ENCODE measurements at places on chromosomes 16 and 17. TPM values are rescaled to one million over a fixed set of nuclear protein-coding genes. Genes with fewer than 3 reads are reported as not detected.

GRCh38 chr16:64375391-64375980 lies 746.4 kb downstream of the CDH11 start:
- H3K27me3 ChIP-seq = no peaks in the 10 kb centered on the region
- no peak overlapping the region for H3K4me3 ChIP-seq
- H3K36me3 ChIP-seq = no peaks in the 10 kb centered on the region
- H3K27ac ChIP-seq = no peak overlapping the region
- H3K4me1 ChIP-seq = no peaks in the 10 kb centered on the region

The TNFSF13 gene
- total RNA-seq = 161 TPM

- H3K4me1 ChIP-seq = peaks cover 17% of the 10 kb centered on the region
- H3K36me3 ChIP-seq = no peaks in the 10 kb centered on the region
- H3K27me3 ChIP-seq = no peaks in the 10 kb centered on the region
- H3K4me3 ChIP-seq = no peak overlapping the region
- no peak for DNase-seq
- H3K27ac ChIP-seq = no peak overlapping the region
Measured at GRCh38 chr17:61124562-61124961, 275.1 kb upstream of the TBX2 start.

The NOXO1 gene
- 1.7 TPM for total RNA-seq

The KRT28 gene
- not detected for total RNA-seq

GRCh38 chr17:29594519-29595090 lies 1.7 kb downstream of the ANKRD13B start:
- H3K4me3 ChIP-seq = peak overlapping the region; percentile 65
- H3K36me3 ChIP-seq = no peaks in the 10 kb centered on the region
- no peaks in the 10 kb centered on the region for H3K27me3 ChIP-seq
- peak; percentile 38 for DNase-seq

The TMEM92 gene
- 9.2 TPM for total RNA-seq

The VASN gene
- 17.4 TPM for total RNA-seq

The SOX9 gene
- total RNA-seq = 4.3 TPM

DNA sequence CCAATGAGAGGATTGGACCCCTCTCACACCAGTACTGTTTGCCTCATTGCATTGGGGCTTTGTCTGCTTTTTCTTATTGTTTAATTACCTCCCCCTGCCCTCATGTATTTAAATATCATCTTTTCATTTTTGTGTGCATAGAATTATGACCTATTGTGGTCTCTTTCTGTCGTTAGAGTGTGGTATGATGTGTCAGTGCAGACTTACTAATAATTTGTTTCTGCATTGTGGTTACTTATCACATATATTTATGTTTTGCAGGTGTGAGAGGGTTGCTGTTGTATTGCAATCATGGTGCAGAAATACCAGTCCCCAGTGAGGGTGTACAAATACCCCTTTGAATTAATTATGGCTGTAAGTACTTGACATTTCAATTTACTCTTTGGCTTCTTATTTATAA lies 2.5 kb downstream of the SEC14L1 start:
- H3K36me3 ChIP-seq = peaks cover 36% of the 10 kb centered on the region
- peaks cover 59% of the 10 kb centered on the region for H3K4me1 ChIP-seq
- no peaks in the 10 kb centered on the region for H3K27me3 ChIP-seq
- H3K4me3 ChIP-seq = peak overlapping the region; percentile 72
- peak overlapping the region; percentile 98 for H3K27ac ChIP-seq

DNA sequence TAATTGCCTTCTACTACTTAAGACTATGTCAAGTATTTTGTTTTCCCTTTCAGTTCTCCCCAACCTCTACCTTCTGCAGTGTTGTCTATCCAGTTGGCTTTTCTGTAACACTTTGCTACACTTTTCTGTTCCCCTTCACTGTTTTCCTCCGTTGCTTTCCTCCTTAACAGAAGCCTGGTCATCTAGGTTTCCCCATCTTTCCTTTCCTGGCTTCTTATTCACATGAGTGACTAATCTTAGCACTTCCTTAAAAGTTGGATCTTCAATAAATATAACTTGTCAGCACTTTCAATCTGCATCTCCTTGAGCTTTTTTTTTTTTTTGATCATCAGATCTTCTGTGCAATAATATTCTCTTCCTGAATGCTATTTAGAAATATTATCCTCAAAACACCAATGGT lies 2.8 kb upstream of the SLFN11 start:
- H3K27ac ChIP-seq = peak overlapping the region; percentile 65
- H3K4me1 ChIP-seq = peaks cover 48% of the 10 kb centered on the region
- DNase-seq = no peak
- H3K27me3 ChIP-seq = no peaks in the 10 kb centered on the region

DNA sequence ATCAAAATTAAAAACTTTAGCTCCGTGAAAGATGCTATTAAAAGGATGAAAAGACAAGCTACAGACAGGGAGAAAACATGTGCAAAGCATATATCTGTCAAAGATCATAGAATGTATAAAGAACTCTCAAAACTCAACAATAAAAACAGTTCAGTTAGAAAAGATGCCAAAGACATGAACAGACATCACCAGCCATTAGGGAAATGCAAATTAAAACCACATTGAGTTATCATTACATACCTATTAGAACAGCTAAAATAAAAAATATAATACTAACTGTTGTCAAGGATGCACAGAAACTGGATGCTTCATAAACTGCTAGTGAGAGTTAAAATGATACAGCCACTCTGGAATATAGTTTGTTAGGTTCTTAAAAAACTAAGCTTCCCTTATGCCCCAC lies 58.8 kb downstream of the NFATC3 start:
- peaks cover 13% of the 10 kb centered on the region for H3K4me1 ChIP-seq
- no peak overlapping the region for H3K4me3 ChIP-seq
- no peak for DNase-seq
- peaks cover 11% of the 10 kb centered on the region for H3K36me3 ChIP-seq

DNA sequence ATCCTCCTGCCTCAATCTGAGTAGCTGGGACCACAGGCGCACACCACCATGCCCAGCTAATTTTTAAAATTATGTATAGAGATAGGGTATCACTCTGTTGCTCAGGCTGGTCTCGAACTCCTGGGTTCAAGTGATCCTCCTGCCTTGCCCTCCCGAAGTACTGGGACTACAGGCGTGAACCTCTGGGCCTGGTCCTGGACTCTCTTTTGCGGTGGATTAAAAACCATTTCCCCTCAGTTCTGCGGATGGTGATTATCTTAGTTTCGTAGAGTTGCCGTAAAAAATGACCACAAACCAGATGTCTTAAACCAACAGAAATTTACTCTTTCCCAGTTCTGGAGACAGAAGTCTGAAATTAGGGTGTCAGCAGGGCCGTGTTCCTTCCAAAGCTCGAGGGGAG lies 28.8 kb downstream of the MGAT5B start:
- no peak overlapping the region for H3K27ac ChIP-seq
- H3K36me3 ChIP-seq = no peaks in the 10 kb centered on the region
- H3K27me3 ChIP-seq = no peaks in the 10 kb centered on the region
- H3K4me1 ChIP-seq = no peaks in the 10 kb centered on the region
- H3K4me3 ChIP-seq = no peak overlapping the region

GRCh38 chr17:56592487-56593085 lies 913 bp upstream of the NOG start:
- H3K4me1 ChIP-seq = peaks cover 32% of the 10 kb centered on the region
- no peak overlapping the region for H3K27ac ChIP-seq
- peaks cover 57% of the 10 kb centered on the region for H3K27me3 ChIP-seq
- DNase-seq = peak; percentile 73
- H3K4me3 ChIP-seq = peak overlapping the region; percentile 68
- H3K36me3 ChIP-seq = no peaks in the 10 kb centered on the region

DNA sequence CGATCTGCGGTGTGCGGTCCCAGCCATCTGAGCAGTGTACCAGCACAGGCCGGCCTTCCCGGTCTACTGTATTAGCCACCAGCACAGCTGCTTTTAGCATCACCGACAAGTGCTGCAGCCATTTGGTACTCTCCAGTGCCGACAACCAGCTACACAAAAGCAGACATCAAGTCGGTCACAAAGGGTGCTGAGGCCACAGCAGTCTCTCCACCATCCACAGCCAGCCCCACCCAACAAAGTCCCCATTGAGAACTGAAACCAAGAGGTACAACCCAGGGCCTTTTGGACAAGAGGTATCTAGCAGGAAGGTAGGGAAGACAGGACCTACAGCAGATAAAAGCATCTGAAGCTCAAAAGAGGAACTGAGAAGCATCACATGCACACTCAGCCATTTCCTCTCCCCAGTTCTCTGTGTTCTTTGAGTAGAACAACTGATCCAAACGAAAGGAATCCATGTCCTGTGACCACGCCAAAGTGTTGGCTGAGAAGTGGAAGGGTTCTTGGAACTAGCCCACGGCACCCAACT lies 9.5 kb downstream of the MTMR4 start:
- no peak overlapping the region for H3K4me3 ChIP-seq
- no peak for DNase-seq
- peaks cover 9% of the 10 kb centered on the region for H3K4me1 ChIP-seq
- peak overlapping the region; percentile 24 for H3K27ac ChIP-seq

GRCh38 chr17:82713071-82713723 lies 3.3 kb upstream of the FN3KRP start:
- no peak overlapping the region for H3K27ac ChIP-seq
- H3K4me1 ChIP-seq = peaks cover 14% of the 10 kb centered on the region
- H3K36me3 ChIP-seq = no peaks in the 10 kb centered on the region

The PYY gene
- total RNA-seq = not detected

DNA sequence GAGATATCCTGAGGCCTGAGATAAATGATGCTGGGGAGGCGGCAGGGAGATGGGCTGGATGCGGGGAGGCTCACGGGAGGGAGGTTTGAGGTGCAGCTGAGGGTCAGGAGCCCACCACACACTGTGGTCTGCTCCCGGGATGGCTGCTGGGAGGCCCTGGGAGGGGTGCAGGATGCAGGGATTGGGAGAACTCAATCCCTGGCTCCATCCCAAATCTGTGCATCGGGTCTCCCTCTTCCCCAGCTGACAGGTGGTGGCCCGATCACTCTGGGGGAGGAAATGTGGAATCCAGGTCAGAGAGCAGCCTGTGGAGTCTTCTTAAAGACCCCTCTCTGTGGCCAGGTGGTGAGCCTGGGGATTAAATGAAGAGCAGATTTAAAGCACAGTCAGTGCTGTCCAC lies 12.0 kb downstream of the PHB1 start:
- no peaks in the 10 kb centered on the region for H3K27me3 ChIP-seq
- no peak overlapping the region for H3K4me3 ChIP-seq
- H3K4me1 ChIP-seq = peaks cover 7% of the 10 kb centered on the region
- H3K27ac ChIP-seq = peak overlapping the region; percentile 69
- H3K36me3 ChIP-seq = peaks cover 49% of the 10 kb centered on the region

The MMD gene
- total RNA-seq = 23.1 TPM

The C17orf67 gene
- total RNA-seq = 3.6 TPM

GRCh38 chr17:56648321-56648720 lies 54.8 kb downstream of the NOG start:
- H3K4me1 ChIP-seq = no peaks in the 10 kb centered on the region
- H3K27ac ChIP-seq = no peak overlapping the region
- H3K27me3 ChIP-seq = no peaks in the 10 kb centered on the region
- no peaks in the 10 kb centered on the region for H3K36me3 ChIP-seq

The CTRB2 gene
- total RNA-seq = 0.44 TPM

The CAPNS2 gene
- total RNA-seq = 2.0 TPM

GRCh38 chr16:84360170-84360569 lies 8.2 kb upstream of the ATP2C2 start:
- no peak overlapping the region for H3K4me3 ChIP-seq
- no peaks in the 10 kb centered on the region for H3K27me3 ChIP-seq
- peaks cover 5% of the 10 kb centered on the region for H3K4me1 ChIP-seq
- no peak for DNase-seq
- no peak overlapping the region for H3K27ac ChIP-seq

The SCARF1 gene
- total RNA-seq = 37.4 TPM

GRCh38 chr16:50502616-50503011 lies 45.6 kb upstream of the NKD1 start:
- H3K36me3 ChIP-seq = no peaks in the 10 kb centered on the region
- no peaks in the 10 kb centered on the region for H3K27me3 ChIP-seq
- no peak overlapping the region for H3K4me3 ChIP-seq
- H3K27ac ChIP-seq = no peak overlapping the region

DNA sequence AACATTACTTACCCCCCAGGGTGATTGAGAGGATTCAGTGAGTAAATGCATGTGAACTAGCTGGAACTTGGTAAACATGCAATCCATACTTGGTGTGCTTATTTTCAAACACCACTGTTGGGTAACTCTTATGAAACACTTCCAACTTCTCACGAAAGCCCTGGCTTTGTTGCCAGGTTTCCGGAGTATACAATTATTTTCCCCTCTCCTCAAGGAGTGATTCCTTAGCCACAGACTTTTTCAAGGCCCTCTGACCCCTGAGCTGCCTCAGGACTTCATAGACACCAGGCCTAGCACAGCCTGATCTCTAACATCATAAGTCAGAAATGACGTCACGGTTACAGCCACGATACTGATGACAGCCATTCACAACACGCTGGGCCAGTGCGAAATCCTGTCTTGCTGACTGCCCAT lies 27.6 kb downstream of the HSD17B2 start:
- no peak overlapping the region for H3K4me3 ChIP-seq
- DNase-seq = peak; percentile 54
- no peaks in the 10 kb centered on the region for H3K36me3 ChIP-seq
- H3K27ac ChIP-seq = peak overlapping the region; percentile 73
- no peaks in the 10 kb centered on the region for H3K27me3 ChIP-seq

- H3K4me3 ChIP-seq = no peak overlapping the region
- no peaks in the 10 kb centered on the region for H3K27me3 ChIP-seq
- no peak overlapping the region for H3K27ac ChIP-seq
- H3K36me3 ChIP-seq = peaks cover 11% of the 10 kb centered on the region
Measured at GRCh38 chr17:79975498-79976134, 60.1 kb downstream of the TBC1D16 start.

DNA sequence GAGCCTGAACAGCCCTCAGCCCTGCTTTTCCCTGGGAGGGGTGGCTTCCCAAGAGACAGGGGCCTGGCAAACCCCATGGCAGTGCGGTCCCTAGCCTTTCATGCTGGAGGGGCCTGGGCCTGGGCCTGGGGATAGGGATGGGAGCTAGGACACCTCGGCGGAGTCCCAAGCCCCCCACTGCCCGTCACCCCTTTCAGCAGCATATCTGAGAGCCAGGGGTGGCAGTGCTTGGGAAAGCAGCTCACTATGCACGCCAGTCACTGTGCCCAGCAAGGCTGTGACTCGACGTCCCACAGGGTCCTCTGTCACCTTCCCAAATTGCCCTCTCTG lies 612 bp upstream of the SLC47A2 start:
- no peak overlapping the region for H3K27ac ChIP-seq
- DNase-seq = no peak
- no peak overlapping the region for H3K4me3 ChIP-seq

GRCh38 chr17:48374650-48375230 lies 55.3 kb downstream of the SKAP1 start:
- no peak for DNase-seq
- H3K36me3 ChIP-seq = no peaks in the 10 kb centered on the region
- H3K4me1 ChIP-seq = no peaks in the 10 kb centered on the region
- no peak overlapping the region for H3K4me3 ChIP-seq

DNA sequence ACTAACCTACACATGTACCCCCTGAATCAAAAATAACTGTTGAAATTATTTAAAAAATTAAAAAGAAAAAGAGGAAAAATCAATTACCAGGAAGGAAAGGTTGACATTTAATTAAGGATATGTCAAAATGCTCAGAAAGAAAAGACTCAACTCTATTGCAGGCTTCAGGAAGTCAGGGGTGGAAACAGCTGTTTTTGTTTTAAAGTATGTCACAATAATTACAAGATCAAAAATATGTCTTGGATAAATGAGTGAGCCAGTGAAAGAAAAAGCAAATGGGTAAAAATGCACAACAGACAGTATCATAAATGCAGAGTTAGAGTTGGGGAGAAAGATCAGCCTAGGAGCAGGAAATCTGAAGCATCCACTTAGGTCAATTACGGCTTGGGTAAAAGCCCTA lies 146.0 kb downstream of the CDH11 start:
- peaks cover 14% of the 10 kb centered on the region for H3K36me3 ChIP-seq
- no peaks in the 10 kb centered on the region for H3K4me1 ChIP-seq
- DNase-seq = no peak
- H3K27ac ChIP-seq = no peak overlapping the region
- no peak overlapping the region for H3K4me3 ChIP-seq
- no peaks in the 10 kb centered on the region for H3K27me3 ChIP-seq
